IMR-90 (cell line): ENCODE measurements at places on chromosomes 6 and 20. TPM values are rescaled to one million over a fixed set of nuclear protein-coding genes. Genes with fewer than 3 reads are reported as not detected.
A peak's percentile ranks its signal among the peaks of the same experiment; 100 is the strongest.

DNA sequence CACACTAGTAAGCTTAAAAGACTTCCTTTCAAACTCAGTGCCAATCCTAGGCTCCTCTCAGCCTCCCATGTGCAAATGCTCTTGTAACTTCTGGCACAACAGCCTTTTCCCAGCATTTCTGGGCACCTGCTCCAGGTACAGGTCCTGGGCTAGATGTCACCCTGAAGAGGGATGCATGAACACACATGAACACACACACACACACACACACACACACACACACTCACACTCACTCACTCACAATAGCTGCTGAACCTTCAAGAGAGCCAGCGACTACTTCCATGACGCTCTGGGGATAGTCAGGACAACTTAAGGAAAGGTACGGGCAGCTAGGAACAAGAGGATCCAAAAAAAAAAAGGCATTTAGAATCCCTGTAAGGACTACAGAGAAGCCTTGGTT, 122.8 kb downstream of the INSM1 start:
- DNase-seq: no peak

GRCh38 chr20:49186535-49187329, 1.4 kb downstream of the STAU1 start:
- DNase-seq: peak; percentile 62

- DNase-seq: no peak
These were observed 393.6 kb downstream of the CD83 start for GRCh38 chr6:14511061-14511586.

GRCh38 chr6:142881761-142882160, 63.2 kb downstream of the HIVEP2 start:
- DNase-seq: peak; percentile 37

DNA sequence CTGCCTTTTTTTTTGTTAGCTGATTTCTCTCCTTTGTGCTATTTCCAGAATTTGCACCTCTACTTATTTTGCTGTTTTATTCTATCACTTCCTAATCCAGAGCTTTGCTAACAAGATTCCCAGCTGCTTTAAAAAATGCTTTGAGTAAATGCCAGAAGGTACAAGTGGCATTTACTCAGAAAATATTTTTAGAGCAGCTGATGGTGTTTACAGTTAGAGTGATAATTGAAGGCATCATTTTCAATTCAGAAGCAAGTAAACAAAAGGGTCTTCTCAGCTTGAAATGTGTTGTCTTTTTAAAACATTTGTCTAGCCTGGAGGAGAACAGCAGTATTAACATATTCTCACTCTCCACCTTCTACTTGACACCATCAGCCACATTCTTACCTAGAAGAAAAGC, 99.9 kb downstream of the OTOR start:
- DNase-seq: no peak

- DNase-seq: no peak
These were observed 82.1 kb downstream of the TINAG start for GRCh38 chr6:54390362-54390761.

Gene KHDC1
- 1.6 and 1.7 TPM in 2 replicates for total RNA-seq

Gene NR2E1
- total RNA-seq: not detected in 2 replicates

Gene GMEB2
- total RNA-seq: 5.0 and 5.3 TPM in 2 replicates

Gene NOL7
- 21.3 and 60.8 TPM in 2 replicates for total RNA-seq

Gene C20orf202
- not detected in 2 replicates for total RNA-seq

Gene SIRPD
- not detected in 2 replicates for total RNA-seq

Gene SNAP25
- 1.1 and 2.8 TPM in 2 replicates for total RNA-seq
